ENCODE measurements at places on chromosomes 7 and 10. TPM values are rescaled to one million over a fixed set of nuclear protein-coding genes. Genes with fewer than 3 reads are reported as not detected.

DNA sequence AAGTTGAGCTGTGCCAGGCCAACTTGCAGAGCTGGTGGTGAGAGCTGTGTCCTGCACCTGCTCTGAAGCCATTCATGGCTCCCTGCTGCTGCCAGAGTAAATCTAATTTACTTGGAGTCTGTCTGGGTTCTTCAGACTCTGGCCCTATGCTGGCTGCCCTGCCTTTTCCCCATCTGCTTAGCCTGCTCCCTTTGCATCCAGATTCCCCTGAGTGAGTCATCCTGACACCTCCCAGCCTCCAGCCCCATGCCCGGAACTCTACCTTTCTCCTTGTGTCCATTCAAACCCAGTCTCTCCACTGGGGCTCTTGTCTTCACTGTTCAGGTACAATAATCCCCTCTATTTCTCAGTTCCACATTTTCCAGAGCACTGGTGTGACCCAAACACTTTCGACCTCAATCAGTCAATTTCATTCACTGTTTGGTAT is 434.4 kb upstream of the ZMIZ1 start:
- DNase-seq, result no peak

DNA sequence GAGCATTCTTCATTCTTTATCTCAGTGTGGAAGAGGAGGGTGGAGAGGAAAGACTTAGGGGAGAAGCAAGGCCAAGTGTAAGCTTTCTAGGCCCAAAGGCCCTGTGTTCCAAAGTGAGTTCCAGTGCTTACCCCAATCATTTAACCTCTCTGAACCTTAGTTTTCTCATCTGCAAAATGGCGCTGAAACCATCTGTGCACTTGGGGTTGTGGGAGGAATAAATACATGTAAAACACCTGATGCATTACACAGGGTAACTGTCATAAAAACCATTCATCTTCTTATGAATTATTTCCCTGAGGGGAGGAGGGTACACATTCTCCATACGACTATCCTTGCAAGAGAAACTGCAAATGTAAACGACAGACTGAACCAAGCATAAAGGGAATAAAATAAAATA is 19.0 kb downstream of the PIK3AP1 start:
- no peak for DNase-seq

GRCh38 chr7:151087245-151088018 is 1.2 kb downstream of the AGAP3 start:
- DNase-seq, result no peak

NUTM2B gene
- 3.1 TPM for polyA plus RNA-seq

DNA sequence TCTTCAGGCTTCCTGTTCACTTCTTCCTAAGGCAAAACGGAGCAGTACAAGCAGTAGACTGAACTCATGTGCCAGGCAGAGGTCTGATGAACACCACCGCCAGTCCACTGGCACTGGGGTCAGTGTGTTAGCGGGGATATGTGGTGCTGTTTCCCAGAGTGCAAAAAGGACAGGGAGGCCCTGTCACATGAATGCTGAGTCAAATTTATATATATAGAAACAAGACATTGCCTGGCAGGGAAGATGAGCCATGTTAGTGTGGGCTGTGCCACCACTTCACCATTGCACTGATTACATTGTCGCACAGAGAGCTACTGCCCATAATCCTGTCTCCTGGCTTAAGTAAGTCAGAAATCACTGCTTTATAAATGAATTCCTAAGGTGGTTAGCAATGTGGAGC is 122.2 kb upstream of the AMPH start:
- no peak for DNase-seq

RAPGEF5 gene
- polyA plus RNA-seq, result 42.1 TPM

AFAP1L2 gene
- polyA plus RNA-seq, result 44.4 TPM

DNA sequence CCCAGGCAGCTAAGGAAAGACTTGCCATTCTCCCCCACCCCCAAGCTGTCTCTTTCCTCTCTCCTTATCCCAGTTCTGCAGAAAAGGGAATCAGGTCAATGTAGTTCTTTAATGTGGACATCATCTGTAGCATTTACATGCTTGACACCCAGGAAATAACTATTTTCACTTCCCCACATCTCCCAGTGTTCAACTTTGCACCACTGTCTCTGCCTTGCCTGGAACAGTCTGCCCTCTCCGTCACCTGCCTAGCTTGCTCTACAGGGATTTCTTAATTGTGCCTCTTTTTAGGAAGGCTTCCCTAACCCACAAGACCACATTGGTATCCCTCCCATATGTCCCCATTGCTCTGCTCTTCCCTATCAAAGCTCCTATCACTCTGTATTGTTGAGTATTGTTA is 45.9 kb upstream of the TOMM7 start:
- no peak for DNase-seq

DNA sequence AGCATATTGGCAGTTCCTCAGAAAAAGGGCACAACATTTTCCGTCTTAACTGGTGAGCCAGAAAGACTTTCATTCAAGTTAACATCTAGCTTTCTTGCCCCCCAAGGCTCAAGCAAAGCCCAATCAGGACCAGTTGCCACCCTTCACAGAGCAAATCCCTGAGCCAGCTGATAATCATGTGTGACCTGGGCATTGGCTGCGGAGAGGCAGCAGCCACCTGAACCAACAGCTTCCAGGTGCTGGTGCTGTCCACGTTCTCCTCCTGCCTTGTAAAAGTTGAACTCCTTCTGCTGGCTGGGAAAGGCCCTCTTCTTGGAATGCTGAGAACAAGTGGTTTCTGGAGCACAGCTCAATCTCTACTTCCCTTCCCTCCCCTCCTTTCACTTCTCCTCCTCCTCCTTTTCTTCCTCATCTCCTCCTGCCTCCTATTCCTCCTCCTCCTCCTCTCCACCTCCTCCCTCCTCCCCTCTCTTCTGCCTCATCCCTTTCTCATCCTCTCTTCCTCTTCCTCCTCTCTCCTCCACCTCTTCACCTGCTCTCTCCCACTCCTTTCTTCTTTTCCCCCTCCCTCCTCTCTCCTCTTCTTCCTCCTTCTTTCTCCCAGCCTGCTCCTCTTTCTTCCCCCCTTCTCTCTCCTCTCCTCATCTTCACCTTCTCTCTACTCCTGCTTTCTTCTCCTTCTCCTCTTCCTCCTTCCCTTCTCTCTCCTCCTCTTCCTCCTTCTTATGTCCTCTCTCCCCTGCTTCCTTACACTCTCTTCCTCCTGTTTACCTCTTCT is 140.6 kb downstream of the JCAD start:
- DNase-seq, result no peak

DNA sequence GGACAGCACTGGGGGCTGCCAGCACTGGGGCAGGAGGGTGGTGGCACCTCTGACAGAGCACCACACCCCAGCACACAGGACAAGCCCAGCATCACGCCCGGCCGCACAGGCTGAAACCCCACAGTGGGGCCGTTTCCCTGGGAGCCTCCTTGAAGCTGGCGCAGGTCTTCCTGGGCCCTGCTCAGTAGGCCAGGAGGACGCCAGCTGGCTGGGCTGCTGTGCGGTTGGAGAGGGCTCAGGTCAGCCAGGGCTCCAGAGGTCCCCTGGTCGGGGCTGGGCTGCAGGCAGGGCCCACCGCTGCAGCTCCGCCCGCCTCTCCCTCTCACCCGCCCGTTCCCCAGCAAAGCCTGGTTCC is 137.3 kb downstream of the TCERG1L start:
- no peak for DNase-seq

DNA sequence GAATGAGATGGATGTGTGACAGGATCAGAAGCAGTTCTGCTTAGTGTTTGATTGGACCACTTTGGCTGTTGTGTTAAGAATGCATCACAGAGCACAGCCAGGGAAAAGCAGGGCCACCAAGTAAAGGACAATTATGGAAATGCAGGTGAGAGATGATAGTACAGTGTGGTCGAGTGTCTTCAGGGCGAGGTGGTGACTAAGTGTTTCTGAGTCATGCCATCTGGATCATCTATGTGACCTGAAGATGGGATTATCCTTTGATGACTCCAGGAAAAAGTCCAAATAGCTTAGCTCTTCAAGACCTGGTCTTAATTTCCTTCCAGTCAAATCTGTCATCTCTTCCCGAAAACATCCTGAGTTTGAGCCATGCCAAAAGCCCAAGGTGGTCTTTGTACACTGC is 523.2 kb upstream of the IGFBP3 start:
- no peak for DNase-seq

NRG3 gene
- polyA plus RNA-seq, result 12.6 TPM

TLX1 gene
- polyA plus RNA-seq, result 0.06 TPM
